ENCODE measurements at places on chromosomes 12 and 14. TPM values are rescaled to one million over a fixed set of nuclear protein-coding genes. Genes with fewer than 3 reads are reported as not detected.

CNIH1 gene
- total RNA-seq: 88.3 TPM

FBXO21 gene
- 26.5 TPM for total RNA-seq

SOX5 gene
- not detected for total RNA-seq

RTL1 gene
- not detected for total RNA-seq

SPX gene
- total RNA-seq: 0.29 TPM

ALDH2 gene
- 0.51 TPM for total RNA-seq

DPY19L2 gene
- 0.91 TPM for total RNA-seq

TMTC1 gene
- not detected for total RNA-seq

SCN8A gene
- 0.43 TPM for total RNA-seq
